CD4-positive, CD25-positive, alpha-beta regulatory T cell (primary cell): ENCODE measurements at places on chromosomes 1 and 21.
A peak's percentile ranks its signal among the peaks of the same experiment; 100 is the strongest.

DNA sequence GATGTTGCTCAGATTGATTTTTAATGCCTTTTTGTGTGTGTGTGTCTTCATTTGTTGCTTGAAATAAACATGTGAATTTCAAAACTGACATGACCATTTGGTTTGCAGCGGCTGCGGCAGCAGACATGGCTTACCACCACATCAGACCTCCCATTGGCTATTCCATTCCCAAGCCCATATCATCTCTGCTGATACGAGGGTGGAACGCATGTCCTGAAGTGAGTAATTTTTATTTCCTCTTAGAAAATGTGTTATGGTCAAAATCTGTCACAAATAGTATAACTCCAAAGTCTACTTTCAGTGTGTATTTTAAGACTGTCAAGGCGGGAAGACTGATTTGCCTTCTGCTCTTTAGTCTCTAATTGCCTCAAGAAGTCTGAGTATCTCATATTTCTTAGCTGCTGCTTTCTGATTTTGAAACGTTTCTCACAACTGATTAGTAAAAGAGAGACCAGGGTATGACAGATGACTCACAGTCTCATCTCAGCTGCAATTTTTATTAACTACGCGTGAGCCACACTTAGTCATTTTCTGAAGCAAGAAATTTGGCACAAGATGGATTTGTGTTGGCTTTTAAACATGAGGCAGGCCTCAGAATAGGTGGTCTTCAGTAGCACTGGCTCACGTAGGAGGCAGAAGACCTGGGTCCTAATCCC is 49.0 kb downstream of the LRRC53 start:
- DNase-seq, result no peak

DNA sequence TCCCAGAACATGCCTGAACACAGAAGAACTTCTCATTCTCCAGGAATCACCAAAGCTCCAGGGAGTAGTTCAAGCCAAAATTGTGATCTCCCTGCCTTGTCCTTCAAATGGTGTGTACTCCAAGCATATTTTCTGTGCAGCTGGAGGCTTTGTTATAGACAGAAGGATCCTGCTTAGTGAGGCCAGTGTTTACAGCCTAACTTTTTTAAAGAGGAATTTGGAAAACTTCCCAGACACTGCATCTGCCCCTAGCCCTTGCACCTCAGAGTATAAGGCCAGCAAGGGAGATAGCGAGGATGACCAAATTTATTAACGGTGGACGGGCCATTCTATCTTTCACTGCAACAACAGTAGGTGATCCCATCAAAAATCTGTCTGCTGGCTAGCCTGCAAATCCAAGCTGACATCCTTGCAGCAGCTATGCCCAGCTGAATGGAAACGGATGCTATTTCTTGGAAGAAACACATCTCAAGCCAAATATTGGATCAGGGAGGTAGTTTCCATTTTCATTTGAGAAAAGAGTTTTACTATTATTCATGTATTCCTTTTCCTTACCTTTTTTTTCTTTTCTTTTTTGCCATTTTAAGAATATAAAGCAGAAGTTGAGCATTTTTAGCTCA is 249.8 kb downstream of the USH2A start:
- no peak for DNase-seq

DNA sequence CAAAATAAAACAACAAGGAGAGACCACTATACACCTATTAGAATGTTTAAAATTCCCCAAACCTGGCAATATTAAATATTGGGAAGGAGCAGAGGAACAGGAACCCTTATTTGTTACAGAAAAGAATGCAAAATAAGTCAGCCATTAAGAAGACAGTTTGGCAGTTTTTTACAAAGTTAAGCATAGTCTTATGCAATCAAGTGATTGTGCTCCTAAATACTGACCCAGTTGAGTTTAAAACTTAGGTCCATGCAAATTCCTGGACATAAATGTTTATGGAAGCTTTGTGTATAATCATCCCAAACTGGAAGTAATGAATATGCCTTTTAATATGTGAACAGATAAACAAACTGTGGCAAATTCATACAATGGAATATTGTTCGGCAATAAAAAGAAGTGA is 72.9 kb upstream of the RGS4 start:
- DNase-seq, result no peak

DNA sequence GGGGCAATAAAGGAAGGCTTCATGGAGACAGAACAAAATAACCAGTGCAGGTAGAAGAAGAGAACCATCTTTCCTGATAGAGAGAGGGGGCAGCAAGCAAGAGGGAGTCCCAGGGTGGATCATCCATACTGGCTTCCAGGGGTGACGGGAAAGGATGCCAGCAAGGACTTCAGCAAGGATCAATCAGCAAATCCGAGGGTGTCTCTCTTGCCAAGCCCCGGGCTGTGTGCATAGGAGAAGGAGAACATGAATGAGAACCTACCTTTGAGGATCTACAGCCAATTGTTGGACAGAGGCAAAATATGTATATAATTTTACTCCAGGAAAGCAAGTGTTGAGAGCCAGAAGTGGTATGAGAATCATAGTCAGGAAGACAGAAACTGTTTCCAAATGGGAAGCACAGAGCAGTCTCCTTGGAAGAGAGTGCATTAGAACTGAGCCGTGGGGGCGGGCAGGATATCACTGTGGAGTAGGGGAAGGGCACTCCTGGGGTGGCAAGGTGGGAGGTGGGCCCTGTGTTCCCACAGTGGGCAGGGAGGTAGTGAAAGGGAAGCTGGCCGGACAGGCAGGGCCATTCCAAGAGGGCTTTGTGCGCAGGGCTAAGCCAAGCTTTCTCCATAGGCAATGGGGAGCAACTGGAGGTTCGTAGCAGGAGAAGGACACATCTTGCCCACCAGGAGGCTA is 1.1 kb upstream of the S100A9 start:
- no peak for DNase-seq

DNA sequence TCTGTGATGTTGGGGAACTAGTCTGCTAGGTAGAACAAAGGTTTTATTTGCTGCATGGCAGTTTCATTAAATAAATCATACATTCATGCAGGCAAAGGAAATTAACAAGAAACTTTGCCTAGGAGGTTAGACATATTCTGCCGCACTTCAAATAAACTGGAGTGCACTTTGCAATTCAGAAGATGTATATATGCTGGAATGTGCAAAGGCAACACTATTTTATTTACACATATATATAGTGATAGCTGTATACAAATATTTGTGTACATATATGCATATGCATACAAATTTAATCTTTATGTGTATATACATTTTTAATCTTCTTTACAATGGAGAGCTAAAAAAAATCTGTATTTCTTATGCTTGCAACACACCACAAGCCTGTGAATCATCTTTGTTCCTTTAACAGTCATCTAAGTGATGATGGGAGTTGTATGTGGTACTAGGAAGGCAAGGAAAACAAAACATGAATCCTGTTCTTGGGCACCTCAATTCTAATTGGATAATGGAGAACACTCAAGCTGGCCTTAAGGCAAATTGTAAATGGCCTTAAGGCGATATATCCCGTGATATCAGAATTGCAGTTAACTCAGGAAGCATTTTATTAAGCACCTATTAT is 605.8 kb upstream of the CAMK1G start:
- DNase-seq, result no peak

- no peak for DNase-seq
These were observed 7.5 kb downstream of the FHAD1 start for GRCh38 chr1:15254559-15254958.

DNA sequence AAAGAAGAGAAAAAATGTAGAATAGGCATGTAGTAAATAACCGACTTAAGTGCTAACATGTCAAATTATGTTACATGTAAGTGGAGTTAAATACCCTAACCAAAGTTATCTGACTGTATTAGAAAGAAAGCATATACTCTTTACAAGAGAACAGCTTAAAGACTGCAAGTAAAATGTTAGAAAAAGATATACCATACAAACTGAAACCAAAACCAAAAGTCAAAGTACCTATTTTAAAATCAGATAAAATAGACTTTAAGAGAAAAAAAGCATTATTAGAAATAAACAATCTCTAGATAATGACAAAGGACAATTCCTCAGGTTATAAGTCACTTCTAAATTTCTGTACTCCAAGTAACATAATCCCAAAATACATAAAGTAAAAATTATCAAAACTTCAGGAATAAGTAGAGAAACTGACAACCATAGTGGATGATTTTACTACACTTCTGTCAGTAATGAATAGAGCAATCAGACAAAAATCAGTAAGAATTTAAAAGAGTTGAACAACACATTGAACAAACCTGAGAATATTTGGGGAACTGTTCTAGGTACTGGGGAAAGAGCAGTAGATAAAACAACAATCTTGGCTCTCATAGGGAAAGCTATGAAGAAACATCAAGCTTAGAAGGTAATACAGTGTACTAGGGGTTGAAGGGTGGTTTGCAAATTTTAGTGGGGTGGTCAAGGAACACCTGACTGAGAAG is 127.3 kb downstream of the TBX19 start:
- DNase-seq, result peak; percentile 53

GRCh38 chr1:158328426-158328825 is 2.9 kb downstream of the CD1B start:
- no peak for DNase-seq

DNA sequence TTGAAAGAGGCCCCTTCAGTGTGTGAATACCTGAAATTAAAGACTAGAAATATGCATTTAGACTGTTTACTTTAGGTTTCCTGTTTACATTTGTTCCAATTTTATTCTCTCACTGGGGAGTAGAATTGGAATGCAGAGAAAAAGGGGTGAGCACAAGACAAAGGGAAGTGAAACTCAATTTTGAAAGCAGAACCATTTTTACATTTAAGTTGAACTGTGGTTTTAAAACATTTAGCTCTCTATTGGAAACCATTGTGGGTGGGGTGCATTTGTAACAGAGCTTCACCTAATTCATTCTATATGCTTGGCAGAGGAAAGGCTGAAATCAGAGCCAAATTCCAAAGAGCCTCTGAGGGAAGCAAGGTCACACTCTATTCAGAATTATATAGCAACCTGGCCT is 235.3 kb upstream of the C1orf105 start:
- no peak for DNase-seq

DNA sequence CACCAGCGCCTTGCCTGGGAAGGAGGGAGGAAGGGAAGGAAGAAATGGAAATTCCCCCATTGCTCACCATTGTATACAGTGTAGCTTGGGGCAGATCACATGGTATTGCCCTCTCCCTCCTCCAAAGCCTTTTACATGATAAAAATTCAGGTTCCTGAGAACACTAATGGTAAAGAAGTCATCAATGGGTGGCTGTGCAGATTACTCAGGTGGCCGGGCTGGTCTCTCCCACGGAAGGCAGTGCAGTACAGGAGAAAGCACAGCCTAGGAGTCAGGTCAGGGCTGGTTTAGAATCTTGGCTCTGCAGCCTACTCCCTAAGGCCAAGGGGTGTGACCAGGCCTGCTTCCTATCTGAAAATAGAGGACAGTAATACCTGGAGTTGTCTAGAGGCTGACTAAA is 107.9 kb downstream of the SUSD4 start:
- DNase-seq, result no peak

DNA sequence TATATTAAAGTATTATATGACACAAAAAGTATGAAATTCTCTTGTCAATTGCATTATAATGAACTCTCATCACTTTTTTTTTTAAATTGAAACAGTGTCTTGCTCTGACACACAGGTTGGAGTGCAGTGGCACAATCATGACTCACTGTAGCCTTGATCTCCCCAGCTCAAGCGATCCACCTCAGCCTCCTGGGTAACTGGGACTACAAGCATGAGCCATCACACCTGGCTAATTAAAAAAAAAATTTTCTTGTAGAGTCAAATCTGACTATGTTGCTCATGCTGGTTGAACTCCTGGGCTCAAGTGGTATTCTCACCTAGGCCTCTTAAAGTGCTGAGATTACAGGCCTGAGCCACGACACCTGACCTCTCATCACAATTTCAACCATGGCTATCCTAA is 259.3 kb downstream of the S1PR1 start:
- no peak for DNase-seq

DNA sequence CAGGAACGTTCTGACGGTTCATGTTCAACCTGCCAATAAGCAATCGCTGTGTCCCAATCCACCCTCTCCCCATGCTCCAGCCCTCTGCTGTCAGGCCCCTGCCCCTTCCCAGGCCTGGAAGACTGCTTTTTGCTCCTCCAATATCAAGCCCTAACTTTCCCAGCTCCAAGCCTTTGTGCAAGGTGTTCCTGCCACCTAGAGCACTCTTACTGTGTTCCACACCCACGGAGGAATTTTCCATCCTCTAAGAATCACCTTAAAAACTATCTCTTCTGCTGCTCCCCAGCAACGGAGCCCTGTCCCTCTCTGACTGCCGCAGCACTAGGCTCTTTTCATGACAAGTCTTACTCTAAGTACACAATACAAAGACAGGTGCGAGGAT is 657.9 kb downstream of the AJAP1 start:
- no peak for DNase-seq

DNA sequence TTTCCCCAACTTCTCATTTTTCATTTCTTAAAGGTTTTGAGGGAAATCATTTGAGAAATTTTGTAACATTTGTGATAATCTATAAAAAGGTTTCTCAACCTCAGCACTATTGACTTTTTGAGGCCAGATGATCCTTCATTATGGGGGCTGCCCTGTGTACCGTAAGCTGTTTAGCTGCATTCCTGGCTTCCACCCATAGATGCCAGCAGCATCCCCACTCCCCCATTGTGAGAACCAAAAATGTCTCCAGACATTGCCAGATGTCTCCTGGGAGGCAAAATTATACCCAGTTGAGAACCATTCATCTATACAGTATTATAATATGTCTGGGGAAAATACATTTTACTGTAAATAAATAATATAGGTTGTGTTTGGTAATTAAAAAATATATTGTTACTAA is 146.0 kb downstream of the PBX1 start:
- DNase-seq, result no peak
